Esophagus squamous epithelium (tissue), 5 donors: ENCODE measurements at places on chromosomes 11 and 22.

DNA sequence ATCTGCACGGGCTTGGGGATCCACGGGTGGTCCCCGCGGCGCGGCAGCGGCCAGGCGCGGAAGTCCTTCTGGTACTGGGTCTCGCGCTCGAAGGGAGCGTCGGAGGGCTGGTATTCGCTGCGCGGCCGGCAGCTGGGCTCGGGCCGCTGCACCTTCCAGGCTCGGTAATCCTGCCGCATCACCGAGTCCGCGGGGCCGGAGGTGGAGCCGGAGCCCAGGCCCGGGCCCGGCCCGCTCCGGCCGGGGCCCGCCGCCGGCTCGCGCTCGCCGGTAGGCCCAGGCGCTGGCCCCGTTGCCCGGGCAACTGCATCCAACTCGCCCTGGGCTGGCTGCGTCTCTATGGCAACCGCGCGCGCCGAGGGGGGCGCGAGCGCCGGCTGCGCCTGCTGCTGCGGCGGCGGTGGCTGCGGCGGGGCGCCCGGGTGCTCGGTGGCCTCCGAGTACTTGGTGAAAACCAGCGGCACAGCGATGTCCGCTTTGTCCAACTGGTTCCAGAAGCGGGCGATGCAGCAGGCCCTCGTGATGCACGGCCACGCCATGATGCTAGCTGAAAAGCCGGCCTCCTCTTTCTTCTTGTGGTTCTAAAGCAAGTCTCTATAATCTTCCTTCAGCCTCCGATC is 897 bp downstream of the MAP6 start:
- DNase-seq = no peak

GRCh38 chr11:108854346-108854745 is 189.5 kb downstream of the DDX10 start:
- no peak for DNase-seq

DNA sequence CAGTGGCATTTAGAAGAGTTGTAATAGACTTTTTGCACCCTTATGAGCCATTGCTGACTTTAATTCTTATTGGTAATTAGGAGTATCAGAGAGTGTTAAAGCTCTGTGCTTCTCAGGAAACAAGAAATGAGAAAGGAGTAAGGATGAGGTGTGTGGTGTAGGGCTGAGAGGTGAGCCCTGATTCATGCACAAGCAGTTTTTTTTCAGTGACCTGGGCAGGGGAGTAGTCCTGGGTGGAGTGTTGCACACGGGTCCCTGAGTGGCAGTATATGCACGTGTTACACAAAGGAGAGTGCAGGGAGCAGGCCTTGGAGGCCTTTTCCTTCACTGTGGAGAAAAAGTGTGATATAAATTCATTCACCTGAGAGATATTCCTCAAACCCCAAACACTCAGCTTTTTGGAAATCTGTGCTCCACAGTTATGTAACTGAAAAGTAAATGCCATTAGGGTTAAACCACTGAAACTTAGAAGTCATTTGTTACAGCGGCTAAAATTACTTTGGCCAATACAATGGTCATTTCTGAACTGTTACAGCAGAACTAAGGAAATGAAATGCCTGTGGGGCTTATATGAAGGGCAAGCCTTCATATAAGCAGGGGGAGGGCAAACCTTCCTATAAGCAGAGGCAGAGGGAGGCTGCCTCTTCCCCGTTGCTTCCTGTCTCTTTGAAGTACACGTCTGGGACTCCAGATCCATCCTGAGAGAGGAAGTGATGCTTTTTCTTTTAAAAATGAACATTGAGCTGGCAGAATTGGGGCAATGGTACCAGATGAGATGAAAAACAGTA is 62.6 kb upstream of the OLFML1 start:
- DNase-seq = no peak

DNA sequence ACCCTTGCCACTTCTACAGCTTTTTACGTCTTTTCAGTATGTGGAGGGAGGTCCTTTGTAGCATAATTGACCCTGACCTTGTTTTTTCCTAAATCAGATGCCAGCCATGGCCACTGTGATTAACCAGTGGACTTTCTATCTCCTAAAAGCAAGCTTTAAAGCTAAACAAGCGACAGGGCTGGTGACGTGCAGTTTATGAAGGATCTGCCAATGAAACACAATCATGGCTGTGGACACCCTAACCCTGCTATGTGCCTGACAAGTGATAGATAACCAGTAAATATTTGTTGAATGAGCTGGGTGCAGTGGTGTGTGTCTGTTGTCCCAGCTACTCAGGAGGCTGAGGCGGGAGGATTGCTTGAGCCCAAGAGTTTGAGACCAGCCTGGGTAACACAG is 64.2 kb downstream of the LIF start:
- no peak for DNase-seq

DNA sequence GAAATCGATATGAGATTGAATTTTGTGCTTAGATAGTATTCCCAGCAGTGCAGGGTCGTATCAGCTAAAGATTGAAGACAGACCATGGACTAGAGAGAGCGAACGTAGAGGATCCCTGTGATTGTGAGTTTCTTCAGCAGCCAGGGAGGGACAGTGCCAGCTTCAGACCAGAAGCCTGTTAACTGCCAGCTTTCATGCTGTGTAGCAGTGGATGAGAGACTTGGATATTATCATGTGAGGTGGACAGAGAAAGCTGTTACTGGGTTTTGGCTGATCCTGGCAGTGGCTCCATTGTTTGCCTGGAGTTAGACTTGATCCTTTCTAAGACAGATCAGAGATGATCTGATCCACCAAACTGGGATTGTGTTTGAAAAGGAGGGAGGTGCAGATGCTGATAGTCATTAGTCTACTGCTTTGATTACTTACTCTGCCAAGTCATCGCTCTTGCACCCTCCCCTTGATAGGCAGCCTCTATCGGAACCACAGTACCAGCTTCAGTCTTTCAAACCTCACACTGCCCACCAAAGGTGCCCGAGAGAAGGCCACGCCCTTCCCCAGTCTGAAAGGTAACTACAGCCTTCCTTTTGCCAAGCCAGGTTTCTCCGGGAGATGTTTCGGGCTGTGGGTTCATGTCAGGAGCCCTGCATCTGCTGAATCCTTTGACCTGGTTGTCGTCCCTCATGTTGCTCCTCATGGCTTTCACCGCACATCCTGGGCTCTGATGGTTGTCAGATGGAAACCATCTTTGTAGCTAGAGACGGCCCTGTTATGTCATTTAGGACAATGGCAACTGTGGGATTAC is 16.2 kb downstream of the MADD start:
- DNase-seq = no peak

- DNase-seq = no peak
These were observed 6.9 kb upstream of the ETS1 start for GRCh38 chr11:128594226-128594625.

GRCh38 chr11:69290806-69291205 is 3.1 kb upstream of the MYEOV start:
- DNase-seq = no peak

- DNase-seq = no peak
These were observed 7.3 kb upstream of the AHNAK start for GRCh38 chr11:62553839-62554361.
